ENCODE measurements at places on chromosomes 5 and 9. TPM values are rescaled to one million over a fixed set of nuclear protein-coding genes. Genes with fewer than 3 reads are reported as not detected.

FBN2 gene
- 144 TPM for total RNA-seq

TRIM36 gene
- 1.3 TPM for total RNA-seq

OR13F1 gene
- not detected for total RNA-seq

OR1Q1 gene
- total RNA-seq, result not detected

IFNA2 gene
- not detected for total RNA-seq

MARVELD2 gene
- total RNA-seq, result 26.8 TPM

OR1J2 gene
- not detected for total RNA-seq

ELP1 gene
- total RNA-seq, result 40.4 TPM

ADAMTS6 gene
- 7.6 TPM for total RNA-seq

SLC31A2 gene
- total RNA-seq, result 5.1 TPM

LCN1 gene
- not detected for total RNA-seq

IL9 gene
- not detected for total RNA-seq

CER1 gene
- 1.1 TPM for total RNA-seq

TNC gene
- total RNA-seq, result 556 TPM

COL23A1 gene
- 7.5 TPM for total RNA-seq

WHRN gene
- 7.8 TPM for total RNA-seq

FGF1 gene
- 10.2 TPM for total RNA-seq

CORO2A gene
- 1.4 TPM for total RNA-seq

BAAT gene
- 0.06 TPM for total RNA-seq

TMEM252 gene
- total RNA-seq, result 5.7 TPM

FAM169A gene
- 24.1 TPM for total RNA-seq

MEIKIN gene
- total RNA-seq, result not detected

OGN gene
- 46.5 TPM for total RNA-seq

PRXL2C gene
- total RNA-seq, result 11.6 TPM

RAD17 gene
- 64.5 TPM for total RNA-seq

GRM6 gene
- not detected for total RNA-seq

FOXD4L4 gene
- 0.06 TPM for total RNA-seq

ORM2 gene
- not detected for total RNA-seq

PCA3 gene
- 0.12 TPM for total RNA-seq

SMIM32 gene
- total RNA-seq, result 18.6 TPM

TPPP gene
- total RNA-seq, result 6.4 TPM

THOC3 gene
- 61.8 TPM for total RNA-seq

LRRC19 gene
- total RNA-seq, result 12.1 TPM

LCNL1 gene
- total RNA-seq, result 0.41 TPM

MAP1B gene
- total RNA-seq, result 26.7 TPM

IL13 gene
- total RNA-seq, result not detected

SPATA9 gene
- total RNA-seq, result 0.53 TPM

CTXN3 gene
- 0.47 TPM for total RNA-seq

SIT1 gene
- 0.41 TPM for total RNA-seq

NFX1 gene
- 26.1 TPM for total RNA-seq

ADRB2 gene
- 3.0 TPM for total RNA-seq

INSYN2B gene
- total RNA-seq, result 1.5 TPM

SEMA6A gene
- total RNA-seq, result 56.8 TPM

SHC3 gene
- 5.8 TPM for total RNA-seq

PIP5K1B gene
- total RNA-seq, result 7.0 TPM

NOXA1 gene
- 5.3 TPM for total RNA-seq

ZNF169 gene
- total RNA-seq, result 9.1 TPM

ZNF879 gene
- total RNA-seq, result 6.1 TPM

HTR4 gene
- total RNA-seq, result 0.35 TPM

All from metanephros (tissue), 2 donors.